ENCODE measurements at places on chromosomes 3 and 15.

- no peak for DNase-seq
Measured at GRCh38 chr3:144394032-144394431, 422.4 kb downstream of the DIPK2A start.

DNA sequence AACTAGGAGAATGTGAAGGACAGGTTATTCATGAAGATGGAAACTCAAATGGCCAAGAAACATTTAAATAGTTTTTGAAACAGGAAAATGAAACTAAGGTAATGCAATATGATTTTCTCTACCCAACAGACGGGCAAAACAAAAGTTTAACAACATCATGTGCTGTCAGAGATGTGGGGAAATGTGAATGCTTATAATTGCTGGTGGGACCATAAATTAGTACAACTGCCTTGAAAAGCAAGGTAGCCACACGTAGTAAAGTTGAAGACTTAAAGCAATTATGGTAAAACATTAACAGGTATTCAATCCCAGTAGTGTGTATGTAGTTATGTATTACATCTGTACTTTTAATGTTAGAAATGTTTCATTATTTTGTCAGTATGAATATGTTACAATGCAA is 57.0 kb upstream of the C3orf80 start:
- DNase-seq, result no peak

DNA sequence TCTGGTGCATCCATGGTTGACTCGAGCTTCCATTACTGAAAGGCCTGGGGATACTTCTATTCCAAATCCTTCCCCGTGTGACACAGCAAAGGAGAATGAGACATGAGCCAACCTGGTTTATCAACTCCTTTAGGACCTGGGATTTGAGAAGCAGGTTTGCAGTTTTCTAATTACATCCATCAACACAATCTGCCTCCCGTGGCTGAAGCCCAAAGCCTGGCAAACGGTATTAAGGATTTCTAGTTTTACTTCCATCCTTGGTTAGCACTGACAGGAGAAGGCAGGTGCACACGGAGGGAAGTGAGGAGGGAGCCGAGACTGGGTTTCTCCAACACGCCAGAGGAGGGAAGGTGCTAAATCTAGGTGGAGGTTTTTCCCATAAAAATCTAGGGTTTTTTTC is 79.0 kb downstream of the MYLK start:
- DNase-seq, result no peak

GRCh38 chr3:196639483-196640296 is at the start of gene NRROS:
Gene NRROS (plus strand): TSS chr3:196639694. CDS start chr3:196654540, 14,846 bp downstream.
- peak; percentile 35 for DNase-seq

- DNase-seq, result no peak
Measured at GRCh38 chr15:45157974-45158373, 28.2 kb downstream of the DUOX1 start.

GRCh38 chr3:23183731-23184130 is 19.4 kb upstream of the UBE2E2 start:
- DNase-seq, result no peak

DNA sequence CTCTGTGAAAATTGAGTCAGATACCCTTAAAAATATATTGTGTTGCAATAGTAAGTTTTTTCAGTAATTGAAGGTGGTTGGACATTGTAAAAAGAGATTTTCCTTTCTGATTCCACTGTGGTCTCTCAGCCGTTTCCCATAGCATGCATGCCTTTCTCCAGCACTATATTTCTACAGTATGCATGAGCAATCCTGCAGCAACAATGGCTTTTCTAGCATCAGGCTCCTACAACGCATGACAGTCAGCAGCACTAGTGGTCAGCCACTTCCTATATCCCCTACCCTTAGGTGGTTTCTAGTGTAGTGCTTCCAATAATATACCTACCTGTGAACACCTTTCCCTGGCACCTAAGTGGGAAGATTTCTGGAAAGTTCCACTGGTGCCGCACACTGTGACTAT is 55.4 kb upstream of the SNRPN start:
- no peak for DNase-seq

DNA sequence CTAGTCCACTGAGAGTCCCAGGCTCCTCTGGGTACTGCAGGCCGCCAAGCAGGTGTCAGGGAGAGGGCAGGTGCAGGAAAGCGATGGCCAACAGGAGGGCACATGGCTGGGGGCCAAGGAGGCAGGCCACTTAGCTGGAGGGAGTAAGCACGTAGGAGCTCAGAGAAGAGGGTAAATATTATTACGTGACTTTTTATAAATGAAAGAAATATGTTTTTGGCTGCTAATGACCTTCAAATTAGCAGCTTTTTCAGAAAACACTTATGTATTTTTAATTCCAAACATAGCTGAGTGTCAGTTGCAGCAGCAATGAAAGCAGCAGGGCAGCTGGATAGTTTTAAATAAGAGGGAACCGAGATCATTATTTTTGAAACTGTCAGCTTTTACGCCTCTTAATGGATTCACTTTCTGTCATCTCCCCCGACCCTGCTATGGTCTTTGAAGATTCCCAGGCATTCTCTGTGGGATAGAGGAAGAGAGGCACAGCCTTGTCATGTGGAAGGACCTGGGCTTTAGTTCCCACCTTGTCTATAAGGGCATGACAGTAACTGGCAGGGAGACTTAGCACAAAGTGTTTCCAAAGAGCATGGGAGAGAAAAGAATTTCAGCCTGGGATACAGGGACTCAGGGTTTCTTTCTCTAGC is 477.1 kb downstream of the EPHB1 start:
- no peak for DNase-seq

DNA sequence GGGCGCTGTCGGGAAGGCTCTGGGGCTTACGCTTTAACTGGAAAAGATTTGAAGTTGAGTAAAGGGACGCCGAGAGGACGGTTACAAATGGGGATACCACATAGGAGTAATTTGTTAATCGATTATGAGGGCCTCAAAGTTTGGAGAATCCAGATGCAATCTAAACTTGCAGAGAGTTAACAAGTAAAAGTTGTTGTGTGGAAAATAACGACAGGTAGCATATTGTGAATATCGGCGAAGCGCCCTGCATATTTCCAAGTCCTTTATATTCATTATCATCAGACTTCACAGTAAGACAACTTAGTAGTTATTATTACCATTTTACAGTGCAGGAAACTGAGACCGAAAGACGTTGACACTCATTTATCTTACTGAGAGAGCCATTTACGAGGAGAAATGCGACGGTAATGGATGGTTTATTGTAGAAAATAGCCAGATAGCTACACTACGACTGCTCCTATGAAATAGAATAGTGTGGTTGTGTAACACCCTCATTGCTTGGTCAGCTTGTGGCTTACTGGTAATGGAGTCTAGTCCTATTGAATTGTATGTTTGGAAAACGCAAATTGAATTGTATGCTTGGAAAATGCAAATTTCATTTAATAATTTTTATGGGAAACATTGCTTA is 700 bp downstream of the MKRN2 start:
- no peak for DNase-seq

DNA sequence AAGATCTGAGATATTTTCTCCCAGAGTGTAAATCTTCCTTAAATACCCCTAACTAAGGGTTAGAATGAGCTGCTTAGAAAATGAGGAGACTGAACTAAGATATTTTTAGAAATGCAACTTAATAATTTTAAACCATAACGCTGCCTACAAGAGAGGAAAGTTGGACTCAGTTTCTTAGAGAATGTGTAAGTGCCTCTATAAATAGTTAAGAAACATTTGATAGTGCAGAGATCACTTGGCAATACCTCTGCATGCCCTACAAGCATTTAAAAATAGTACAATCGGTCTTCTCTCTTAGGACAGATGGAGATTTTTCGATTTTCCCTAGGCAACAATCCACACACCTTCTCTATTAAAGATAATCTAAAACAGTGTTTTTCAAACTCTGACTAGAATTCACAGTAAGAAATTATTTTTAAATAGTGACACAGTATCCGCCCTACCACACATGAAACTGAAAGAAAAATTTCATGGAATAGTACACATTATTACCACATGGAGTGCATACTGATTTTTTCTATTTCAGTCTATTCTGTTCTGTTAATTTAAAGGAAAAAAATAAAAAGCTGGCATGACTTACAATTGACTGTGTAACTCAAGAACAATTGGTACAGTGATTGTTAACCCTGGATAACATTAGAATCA is 83.2 kb downstream of the GADL1 start:
- DNase-seq, result no peak

DNA sequence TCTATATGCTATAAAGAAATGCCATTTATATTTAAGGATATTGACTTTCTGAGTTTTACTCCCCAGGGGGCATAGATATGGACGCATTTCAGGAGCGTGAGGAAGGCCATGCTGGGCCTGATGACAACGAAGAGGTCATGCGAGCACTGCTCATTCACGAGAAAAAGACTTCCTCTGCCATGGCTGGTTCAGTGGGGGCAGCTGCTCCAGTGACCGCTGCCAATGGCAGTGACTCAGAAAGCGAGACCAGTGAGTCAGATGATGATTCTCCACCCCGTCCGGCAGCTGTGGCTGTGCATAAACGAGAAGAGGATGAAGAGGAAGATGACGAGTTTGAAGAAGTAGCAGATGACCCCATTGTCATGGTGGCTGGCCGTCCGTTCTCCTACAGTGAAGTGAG is 38.4 kb downstream of the GTF2E1 start:
- no peak for DNase-seq

DNA sequence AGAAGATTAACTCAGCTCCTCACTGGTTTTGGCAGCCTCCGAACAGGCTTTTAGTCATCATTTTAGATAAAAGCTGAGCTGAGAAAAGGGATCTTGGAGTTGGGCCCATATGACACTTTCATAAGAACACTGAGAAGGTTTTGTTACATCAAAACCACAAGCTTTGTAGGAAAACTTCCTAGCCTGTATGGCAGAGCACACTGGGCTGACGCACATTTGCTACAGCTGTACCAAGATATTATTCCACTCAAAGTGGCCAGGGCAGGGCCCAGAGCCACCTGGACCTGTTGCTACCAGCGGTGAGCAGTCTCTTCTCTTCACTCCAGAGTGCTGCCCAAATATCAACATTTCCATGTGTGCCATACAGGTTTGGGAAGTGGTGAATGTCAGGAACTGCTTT is 160.5 kb upstream of the CCDC54 start:
- no peak for DNase-seq

- DNase-seq, result no peak
Measured at GRCh38 chr15:74314795-74315438, 52.5 kb downstream of the CYP11A1 start.

DNA sequence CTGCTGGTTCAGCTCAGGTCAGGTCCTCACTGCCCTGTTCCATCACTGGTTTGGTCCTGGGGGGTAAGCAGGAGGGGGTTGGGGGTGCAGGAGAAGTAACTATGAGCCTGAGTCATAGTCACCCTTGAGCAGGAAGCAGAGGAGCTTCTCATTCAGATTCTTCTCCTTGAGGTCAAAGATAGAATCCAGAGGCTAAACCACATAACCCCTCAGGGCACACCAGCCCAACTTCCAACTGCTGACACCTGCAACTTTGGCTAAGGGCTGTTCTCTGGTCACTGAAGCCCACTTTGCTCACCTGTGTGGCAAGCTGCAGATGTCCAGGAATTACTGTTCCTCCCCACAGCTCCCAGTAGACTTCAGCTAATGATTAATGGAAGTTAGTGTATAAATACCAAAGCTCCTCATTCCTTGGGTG is 48.8 kb upstream of the LRRFIP2 start:
- DNase-seq, result no peak

DNA sequence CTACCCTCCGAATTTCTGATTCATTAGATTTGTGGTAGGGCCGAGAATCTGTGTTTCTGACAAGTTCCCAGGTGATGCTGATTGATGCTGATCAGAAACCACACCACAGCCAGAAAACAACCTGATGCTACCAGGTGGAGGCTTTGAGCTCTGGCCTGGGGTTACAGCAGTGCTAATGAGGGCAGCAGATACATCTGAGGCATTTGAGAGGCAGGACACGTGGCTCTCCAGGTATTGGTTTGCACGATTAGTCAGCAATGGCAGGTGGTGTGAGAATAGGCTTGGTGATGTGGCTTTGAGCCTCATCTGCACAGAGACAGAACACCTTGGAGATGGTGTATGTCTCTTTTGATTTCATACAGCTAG is 78.8 kb upstream of the THBS1 start:
- no peak for DNase-seq

DNA sequence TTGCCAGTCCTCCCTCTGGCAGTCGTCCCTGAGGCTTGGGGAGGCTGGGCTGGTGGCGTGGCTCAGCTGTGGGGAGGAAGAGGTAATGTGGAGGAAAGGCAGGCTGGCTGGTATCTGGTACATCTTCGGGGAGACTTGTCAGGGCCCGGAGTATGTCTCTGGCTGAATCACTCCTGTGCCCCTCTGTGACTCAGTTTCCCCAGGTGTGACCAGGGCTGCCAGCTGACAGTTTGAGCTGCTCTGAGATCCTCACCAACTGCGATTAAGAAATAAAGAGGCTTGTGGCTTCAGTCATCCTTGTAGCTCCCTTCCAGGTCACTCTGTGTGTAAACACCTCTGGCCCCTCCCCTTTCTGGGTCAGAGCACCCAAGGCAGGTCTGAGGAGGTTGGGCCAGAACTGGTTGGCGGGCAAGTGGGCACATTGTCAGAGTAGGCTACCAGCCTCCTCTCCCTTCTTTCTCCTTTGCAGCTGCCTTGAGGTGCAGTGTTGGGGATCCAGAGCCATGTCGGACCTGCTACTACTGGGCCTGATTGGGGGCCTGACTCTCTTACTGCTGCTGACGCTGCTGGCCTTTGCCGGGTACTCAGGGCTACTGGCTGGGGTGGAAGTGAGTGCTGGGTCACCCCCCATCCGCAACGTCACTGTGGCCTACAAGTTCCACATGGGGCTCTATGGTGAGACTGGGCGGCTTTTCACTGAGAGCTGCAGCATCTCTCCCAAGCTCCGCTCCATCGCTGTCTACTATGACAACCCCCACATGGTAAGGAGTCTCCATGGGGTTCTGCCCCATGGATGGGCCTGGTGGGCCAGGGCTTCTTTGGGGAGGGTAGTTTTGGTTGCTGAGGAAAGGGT is 3.0 kb downstream of the TEX264 start:
- DNase-seq, result no peak

- no peak for DNase-seq
Measured at GRCh38 chr3:144636833-144637232, 665.2 kb downstream of the DIPK2A start.

DNA sequence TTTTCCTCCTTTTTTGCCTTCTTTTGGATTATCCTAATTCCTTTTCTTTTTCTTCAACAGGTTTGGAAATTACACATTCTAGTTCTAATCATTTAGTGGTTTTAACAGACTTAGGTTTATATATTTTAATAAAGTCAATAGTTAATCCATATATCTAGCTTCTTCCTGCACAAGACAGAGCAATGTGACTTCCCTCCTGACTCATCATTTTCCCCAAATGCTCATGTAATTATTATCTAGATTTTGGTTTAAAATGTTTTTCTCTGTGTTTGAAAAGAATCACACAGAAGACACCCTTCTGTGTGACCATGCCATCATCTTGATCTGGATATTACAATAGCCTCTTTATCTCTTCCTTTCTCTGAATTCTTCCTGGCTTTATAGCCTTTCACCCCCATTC is 28.6 kb upstream of the SSR3 start:
- no peak for DNase-seq
